A549 (cell line): ENCODE measurements at places on chromosomes 16 and 17.

- no peak for DNase-seq
These were observed 19.3 kb upstream of the SLC35G3 start for GRCh38 chr17:35213412-35213940.

DNA sequence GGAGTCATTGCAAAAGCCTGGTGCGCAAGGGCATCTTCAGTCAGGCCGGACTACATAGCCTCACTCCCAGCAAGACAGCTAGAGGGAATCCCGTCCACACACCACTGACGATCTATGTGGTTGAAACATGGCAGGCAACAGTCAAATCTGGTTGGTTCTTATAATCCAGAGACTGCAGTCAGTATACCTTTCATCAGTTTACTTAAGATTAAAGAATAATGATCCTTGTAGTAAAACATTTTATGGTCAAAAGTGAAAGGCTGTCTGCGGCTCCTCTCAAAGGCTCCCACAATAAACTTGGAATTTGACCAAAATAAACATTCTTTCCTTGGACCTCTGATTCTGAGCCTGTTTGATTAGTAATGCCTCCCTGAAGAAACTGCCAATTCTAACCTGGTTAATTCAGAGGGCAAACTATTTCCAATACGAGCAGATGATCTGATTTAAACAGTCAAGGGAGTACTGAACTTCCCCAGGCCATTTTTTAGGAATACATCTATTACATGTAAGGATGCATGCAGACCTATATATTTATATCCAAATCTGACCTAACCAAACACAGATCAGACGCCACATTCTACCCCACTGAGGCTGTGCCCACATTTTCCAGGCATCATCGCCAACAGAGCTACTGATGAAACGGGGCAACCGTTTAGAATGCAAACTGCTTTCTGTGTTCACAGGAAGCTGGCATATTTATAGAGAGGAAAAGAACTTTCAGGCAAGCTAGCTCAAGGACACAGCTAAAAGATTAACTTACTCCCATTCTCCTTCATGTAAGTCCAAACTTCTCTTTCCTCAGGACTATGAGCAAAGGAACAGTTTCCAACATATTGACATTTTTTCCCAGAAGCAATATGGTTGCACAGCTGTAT, 15.3 kb upstream of the TXNDC11 start:
- DNase-seq: peak; percentile 19

- peak; percentile 20 for DNase-seq
These were observed 96.0 kb downstream of the YPEL2 start for GRCh38 chr17:59427425-59427921.

DNA sequence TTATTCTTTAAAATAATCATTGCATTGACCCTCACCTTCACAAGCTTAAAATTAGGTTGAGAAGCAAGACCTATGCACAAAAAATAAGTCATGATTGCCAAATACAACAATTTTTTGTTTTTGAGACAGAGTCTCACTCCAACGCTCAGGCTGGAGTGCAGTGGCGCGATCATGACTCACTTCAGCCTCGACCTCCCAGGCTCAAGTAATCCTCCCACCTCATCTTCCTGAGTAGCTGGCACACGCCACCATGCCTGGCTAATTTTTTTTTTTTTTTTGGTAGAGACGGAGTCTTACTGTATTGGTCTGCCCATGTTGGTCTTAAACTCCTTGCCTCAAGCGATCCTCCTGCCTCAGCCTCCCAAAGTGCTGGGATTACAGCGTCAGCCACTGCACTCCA, 24.2 kb downstream of the ZNF652 start:
- no peak for DNase-seq

DNA sequence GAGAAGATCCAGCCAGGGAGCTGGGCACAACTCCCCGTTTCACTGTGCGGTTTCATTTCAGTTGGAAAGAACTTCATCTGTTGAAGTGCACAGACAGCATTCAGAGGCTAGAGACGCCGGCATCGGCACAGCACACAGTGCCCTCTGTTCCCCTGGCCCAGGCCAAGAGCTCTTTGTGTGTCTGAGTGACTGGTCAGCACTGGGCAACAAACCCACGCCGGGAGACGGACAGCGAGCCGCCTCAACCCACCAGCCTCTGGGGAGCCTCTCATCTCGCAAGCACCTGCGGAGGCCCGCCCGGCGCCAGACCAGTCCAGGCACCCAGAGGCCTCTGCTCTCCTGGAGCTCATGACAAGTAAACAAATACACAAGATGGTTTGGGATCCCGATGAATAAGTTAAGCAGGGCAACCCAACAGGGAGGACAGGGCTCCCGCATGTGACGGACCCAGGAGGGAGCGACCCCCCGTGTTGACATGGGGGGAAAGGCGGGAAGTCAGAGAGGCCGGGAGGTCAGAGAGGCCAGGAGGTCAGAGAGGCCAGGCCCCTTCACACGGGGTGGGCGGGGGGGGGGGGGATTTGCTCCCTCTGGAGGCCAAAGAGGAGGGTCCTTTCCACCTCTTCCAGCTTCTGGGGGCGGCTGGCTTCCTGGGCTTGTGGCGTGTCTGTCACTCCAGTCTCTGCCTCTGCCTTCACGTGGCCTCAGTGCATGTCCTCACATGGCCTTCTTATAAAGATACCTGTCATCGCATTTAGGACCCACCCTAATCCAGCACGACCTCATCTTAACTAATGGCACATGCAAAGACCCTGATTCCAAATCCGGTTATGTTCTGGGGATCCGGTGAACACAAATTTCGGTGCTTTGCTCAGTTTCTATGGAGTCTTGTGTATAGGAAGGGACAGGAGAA, 25.8 kb upstream of the KLHDC4 start:
- DNase-seq: no peak

- DNase-seq: no peak
These were observed 5.6 kb downstream of the CDH11 start for GRCh38 chr16:65116216-65116615.

GRCh38 chr16:48235556-48236136, 8.5 kb upstream of the LONP2 start:
- DNase-seq: no peak

GRCh38 chr17:44607836-44608690, 48.2 kb upstream of the MEIOC start:
- no peak for DNase-seq

- no peak for DNase-seq
These were observed 42.5 kb downstream of the PLCG2 start for GRCh38 chr16:81821436-81822128.

- no peak for DNase-seq
These were observed 6.1 kb upstream of the DRC7 start for GRCh38 chr16:57688487-57688986.
